Activated CD4-positive, alpha-beta T cell treated with anti-CD3 and anti-CD28 coated beads, Interleukin-2, amount 50 U/mL, for 1 hour (primary cell): ENCODE measurements at places on chromosomes 5 and 9.

- no peak for DNase-seq
These were observed 50.2 kb upstream of the KCNMB1 start for GRCh38 chr5:170439223-170439943.

- no peak for DNase-seq
These were observed 37.0 kb upstream of the VDAC1 start for GRCh38 chr5:134041570-134042411.

DNA sequence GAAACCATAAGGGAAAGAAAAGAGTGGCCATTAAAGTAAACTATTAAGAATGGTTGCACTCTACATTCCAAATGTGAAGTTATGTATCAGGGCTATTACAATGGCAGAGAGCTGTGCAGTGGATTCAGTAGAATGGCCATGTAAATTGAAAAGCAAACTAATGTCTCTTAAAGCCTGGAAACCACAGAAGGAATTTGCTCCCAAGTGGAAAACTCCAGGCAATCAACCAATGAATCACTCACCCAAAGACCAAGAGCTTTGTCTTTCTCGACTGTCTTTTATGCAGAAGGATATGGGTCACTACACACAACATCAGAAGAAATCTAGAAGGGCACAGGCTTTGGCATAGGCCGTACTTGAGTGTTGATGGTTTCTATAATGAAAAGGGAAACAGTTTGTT, 114.9 kb downstream of the TLE1 start:
- no peak for DNase-seq

DNA sequence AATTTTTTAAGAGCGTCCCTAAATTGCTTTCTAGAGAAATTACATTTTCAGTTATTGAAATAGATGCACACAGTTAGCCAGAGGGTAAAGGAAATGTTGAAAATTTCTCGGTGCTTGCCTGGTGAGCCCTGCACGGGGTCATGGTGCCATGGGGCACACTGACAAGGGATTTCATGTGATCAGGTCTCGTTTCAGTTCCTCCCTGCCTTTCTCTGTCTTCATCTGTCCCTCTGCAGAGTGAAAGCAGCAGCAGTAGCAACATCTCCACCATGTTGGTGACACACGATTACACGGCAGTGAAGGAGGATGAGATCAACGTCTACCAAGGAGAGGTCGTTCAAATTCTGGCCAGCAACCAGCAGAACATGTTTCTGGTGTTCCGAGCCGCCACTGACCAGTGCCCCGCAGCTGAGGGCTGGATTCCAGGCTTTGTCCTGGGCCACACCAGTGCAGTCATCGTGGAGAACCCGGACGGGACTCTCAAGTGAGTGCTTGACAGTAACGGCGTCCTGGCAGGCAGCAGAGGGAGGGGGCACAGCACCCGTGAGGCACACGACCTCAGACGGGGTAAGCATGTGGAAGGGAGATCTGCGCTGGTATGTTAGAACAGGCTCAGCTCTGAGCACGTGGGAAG, 89.1 kb upstream of the OTULINL start:
- DNase-seq = no peak

DNA sequence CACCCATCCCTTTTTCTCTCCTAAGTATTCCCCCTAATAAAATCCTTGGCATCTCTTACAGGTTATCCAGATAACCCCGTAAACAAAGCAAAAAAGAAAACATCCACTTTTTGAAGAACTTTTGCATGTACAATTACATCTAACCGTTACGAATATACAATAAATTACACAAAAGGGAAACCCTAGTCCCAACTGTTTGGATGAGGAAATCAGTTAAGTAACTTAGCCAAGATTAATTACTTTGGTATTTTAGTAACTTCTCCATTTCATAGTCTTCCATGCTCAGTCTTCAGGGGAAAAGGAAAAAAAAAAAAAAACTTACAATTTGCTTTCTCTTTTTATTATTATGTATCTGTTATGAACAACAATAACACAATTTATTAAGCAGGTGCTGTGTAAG, 212.9 kb downstream of the ACTL7B start:
- DNase-seq = no peak

DNA sequence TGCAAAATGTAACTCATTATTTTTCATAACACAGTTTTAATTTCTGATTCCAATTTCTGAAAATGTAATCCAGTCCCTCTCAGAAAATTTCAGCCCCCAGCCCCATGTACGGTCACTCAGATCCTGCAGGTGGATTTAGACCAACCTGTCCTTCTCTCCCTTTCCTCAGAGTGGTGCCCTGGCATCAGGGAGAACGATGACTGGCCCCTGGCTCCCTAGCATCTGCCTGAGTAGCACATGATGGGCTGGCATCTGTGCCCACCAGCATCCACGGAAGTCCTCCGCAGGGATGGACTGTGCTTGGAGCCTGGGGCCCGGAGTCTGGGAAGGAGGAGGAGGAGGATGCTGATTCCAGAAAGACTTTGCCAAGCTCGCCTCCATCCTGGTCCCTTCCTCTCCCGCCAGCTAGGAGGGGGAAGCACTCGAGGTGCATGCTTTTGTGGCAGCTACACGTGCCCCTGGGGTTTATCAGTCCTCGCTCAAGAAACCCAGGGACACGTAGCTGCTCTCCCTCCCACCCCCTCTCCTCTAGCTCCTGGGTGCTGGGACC, 54.4 kb upstream of the RUFY1 start:
- no peak for DNase-seq

GRCh38 chr5:43268188-43268820, 44.9 kb downstream of the HMGCS1 start:
- DNase-seq = no peak

GRCh38 chr9:69179037-69179436, 5.0 kb downstream of the TJP2 start:
- DNase-seq = no peak

- no peak for DNase-seq
These were observed 357.7 kb downstream of the SEMA5A start for GRCh38 chr5:9188131-9188530.

GRCh38 chr9:104608336-104608735, 2.9 kb upstream of the OR13C2 start:
- DNase-seq = no peak

DNA sequence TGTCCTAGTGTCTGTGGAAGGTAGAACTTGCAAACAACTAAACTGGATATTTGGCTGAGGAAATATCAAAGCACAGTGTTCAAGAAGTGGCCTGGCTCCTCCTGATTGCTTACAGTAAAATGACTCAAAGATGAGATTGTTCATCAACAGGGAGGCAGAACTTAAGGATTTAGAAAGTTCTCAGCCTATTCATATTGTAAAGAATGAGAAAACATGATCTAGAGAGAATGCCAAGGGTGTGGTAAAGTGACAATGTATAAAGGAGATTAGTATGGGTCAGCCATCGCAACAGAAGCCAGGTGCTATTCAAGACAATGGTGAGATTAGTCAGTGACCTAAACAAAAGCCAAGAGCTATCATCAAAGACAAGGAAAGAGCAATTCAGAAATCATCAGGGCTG, 372.3 kb downstream of the SPOCK1 start:
- DNase-seq = no peak

GRCh38 chr9:104960662-104961061, 32.7 kb upstream of the ABCA1 start:
- no peak for DNase-seq

- DNase-seq = no peak
These were observed 632.6 kb upstream of the EDIL3 start for GRCh38 chr5:85017261-85017660.

- DNase-seq = no peak
These were observed 4.2 kb upstream of the HAVCR2 start for GRCh38 chr5:157113002-157113401.

- DNase-seq = no peak
These were observed 174.7 kb downstream of the WDR70 start for GRCh38 chr5:37553720-37554404.

- DNase-seq = no peak
These were observed 857 bp downstream of the ADAM19 start for GRCh38 chr5:157574456-157575380.

DNA sequence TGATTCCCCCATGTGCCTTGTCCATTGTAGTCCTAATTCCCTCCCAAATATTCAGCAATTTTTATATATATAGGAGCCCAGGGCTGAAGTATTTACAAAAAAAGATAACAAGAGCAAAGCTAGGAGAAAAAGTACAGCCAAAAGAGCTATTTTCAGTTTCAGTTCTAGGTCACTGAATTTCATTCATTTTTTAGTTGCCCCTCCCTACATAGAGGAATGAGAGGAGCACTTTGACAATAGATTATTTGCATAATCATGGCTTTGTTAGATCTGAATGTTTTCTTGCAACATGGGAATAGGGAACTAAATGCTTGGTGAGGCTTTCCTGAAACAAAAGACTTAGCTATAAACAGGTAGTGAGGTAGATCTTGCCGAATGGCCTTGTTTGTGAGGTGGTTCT, 15.3 kb upstream of the F2RL2 start:
- DNase-seq = no peak

- DNase-seq = no peak
These were observed 272.1 kb downstream of the RASEF start for GRCh38 chr9:82790875-82791274.

DNA sequence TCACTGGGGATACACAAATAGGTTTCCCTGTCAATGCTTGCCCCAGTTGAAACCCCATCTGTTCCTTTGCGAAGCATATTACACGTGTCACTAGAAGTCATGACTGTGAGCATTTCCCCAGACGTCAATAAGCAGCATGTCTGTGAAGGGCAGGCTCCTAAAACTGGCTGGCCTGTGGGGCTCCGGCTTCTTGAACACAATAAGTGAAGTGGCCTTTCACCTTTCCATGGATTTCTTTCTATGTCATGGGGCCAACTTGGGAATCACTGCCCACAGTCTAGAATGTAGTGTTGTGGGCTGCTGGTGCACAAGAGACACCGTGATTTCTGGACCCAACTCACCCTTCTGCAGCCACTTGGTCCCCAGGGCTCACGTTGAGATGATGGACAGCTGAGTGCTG, 60.4 kb upstream of the CTSL start:
- no peak for DNase-seq

- DNase-seq = no peak
These were observed 48.0 kb downstream of the ZNF366 start for GRCh38 chr5:72459089-72459661.

- DNase-seq = no peak
These were observed 59.2 kb downstream of the DAPK1 start for GRCh38 chr9:87556821-87557220.

GRCh38 chr5:144945503-144945902, 774.8 kb downstream of the KCTD16 start:
- no peak for DNase-seq

DNA sequence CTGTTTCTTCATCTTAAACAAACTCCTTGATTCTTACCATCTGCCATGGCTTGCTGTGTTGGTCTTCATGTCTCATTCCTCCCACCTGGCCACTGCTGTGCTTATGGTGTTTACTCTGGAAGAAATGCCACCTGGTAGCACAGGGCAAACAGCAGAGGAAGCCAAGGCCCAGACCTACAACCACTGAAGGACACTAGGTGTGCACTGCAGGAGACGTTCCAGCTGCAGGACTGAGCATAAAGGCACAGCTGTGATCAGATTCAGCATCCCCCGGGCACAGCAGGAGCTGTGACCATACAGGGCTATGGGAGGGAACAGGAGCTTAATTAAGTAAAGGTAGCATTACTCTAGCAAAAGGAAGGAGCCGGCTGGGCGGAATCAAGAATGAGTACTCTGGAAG, 12.6 kb upstream of the GNAQ start:
- no peak for DNase-seq

DNA sequence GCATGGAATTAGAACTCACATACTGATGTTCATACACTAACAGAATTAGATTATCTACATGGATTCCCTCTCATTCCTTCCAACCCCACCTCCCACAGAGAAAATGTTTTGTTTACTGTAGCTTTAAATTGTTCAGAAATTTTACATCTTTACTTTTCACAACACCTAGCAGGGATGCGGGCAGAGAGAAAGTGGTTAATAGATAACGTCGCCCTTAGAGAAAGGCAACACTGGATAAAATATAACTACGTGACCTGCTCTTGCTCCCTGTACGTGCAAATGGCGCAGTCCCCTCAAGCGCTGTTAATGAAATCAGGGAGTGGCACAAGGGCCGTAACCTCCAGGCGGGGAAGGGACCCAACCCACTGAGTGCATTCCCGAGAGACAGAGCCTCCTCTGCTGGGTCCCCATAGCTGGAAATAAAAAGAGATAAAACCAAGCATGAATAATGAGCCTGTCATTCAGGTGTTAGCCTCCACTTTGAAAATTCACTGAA, 125.3 kb upstream of the DAPK1 start:
- DNase-seq = no peak

- no peak for DNase-seq
These were observed 31.9 kb upstream of the SPARC start for GRCh38 chr5:151718646-151719045.

DNA sequence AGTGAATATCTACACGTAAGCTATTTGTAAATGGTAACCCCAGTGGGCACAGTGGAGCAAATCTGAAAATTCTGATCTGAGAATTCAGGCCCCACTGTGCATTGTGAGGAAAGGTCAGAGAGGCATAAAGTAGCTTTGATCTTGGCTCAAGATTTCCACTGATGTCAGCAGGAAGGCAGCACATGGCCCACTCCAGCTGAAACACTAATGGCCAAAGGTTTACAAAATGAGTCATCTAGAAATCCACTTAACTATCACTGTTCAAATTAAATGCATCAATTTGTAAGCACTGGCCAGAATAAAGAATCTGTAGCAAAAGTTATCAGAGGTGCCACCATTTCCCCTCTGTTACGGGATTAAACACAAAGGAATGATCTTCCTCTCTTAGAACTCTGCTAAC, 191.6 kb downstream of the C9orf152 start:
- no peak for DNase-seq

GRCh38 chr5:159478950-159479349, 148.7 kb upstream of the IL12B start:
- DNase-seq = no peak

DNA sequence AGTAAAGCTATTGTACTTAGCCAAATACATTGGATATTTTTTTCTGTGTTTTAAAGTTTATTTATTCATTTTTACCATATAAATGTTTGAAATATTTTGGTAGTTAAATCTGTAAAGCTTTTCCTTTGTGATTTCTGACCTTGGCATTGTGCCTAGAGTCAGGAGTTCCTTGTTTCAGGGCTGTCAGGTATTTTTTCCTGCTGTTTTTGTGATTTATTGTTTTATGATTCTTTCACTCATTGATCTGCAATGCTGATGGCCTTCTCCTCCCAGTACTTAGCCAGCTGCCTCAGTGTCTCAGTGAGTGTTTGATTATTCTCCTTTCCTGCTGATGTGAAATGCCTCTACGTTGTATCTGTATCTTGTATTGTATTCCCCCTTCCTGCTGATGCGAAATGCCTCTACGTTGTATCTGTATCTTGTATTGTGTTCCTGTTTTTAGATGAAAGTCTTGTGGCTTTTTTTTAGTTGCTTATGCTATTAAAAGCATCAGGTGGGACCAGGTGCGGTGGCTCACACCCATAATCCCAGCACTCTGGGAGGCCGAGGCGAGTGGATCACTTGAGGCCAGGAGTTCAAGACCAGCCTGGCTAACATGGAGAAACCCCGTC, 61.0 kb downstream of the EHMT1 start:
- DNase-seq = no peak

GRCh38 chr9:75552941-75553340, 337.5 kb upstream of the PCSK5 start:
- DNase-seq = no peak
